ENCODE measurements at places on chromosomes 6 and 20.
A peak's percentile ranks its signal among the peaks of the same experiment; 100 is the strongest.

DNA sequence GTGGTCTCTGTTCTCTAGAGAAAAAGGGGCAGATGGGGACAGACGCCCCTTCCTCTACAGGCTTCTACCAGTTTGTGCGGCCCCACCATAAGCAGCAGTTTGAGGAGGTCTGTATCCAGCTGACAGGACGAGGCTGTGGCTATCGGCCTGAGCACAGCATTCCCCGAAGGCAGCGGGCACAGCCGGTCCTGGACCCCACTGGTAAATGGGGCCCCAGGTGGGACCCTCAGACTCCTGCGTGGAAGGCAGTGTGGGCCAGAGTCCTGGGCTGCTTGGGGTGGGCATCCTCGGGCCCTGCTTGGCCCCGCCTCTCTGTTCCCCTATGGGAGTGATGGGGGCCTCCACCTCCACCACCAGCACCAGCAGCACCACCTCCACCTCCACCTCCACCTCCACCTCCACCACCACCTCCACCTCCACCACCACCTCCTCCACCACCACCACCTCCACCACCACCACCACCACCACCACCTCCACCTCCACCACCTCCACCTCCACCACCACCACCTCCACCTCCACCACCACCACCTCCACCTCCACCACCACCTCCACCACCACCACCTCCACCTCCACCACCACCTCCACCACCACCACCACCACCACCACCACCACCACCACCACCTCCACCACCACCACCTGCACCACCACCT, 3.2 kb upstream of the TNFRSF6B start:
- no peak for DNase-seq

DNA sequence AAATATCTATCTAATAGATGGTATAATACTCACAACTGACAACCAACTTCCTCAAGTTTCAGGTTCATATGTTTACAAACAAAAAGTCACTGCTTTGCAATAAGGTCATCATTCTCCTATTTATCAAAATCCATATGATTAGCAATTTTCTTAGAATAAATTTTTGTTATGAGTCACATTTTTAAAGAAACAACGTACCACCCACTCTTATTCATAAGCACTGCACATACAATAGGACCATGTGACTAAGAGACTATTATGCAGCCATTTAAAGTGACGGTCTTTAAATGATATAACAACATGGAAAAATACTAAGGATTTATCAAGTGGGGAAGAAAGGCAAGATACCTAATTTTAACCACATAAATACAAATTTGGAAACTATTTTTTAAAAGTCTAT, 40.0 kb downstream of the REPS1 start:
- no peak for DNase-seq

GRCh38 chr6:73610444-73611275, 43.1 kb downstream of the SLC17A5 start:
- no peak for DNase-seq

DNA sequence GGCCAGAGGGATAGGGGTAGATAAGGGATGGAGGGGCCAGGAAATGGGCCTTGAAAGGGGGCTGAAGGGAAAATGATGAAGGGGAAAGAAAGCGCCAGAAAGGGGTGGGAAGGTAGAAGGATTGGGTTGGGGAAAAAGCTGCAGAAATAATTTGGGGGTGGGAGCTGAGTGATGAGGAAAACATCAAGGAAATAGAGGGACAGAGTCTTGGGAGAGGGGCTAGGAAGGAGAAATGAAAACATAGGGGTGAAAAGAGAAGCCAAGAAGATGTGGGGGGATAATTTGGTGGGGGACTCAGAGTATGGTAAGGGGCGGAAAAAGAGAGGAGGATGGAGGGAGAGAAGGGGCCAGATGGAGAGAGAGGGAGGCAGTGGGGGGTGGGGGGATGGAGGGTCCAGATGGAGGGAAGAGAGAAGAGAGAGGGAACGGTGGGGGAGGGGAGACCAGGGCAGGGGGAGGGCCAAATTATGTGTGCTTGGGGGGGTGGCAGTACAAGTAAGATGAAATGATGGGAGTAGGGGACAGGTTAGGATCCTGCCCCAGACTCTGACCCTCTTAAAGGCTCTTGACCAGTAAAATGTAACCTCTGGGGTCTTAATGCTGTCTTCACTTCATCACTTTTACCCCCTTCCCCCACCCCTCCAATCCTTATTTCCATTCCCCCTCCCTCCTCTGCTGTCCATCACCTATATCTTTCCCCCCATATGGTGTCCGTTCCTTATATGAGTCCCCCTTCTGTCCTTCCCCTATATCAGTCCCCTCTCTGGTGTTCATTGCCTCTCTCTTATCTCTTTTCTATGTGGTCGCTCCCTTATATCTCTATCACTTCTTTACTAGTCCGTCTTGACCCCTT, 852 bp downstream of the SYNGAP1 start:
- DNase-seq, result no peak

- no peak for DNase-seq
Observed at GRCh38 chr6:53250176-53251032, 98.3 kb downstream of the ELOVL5 start.

DNA sequence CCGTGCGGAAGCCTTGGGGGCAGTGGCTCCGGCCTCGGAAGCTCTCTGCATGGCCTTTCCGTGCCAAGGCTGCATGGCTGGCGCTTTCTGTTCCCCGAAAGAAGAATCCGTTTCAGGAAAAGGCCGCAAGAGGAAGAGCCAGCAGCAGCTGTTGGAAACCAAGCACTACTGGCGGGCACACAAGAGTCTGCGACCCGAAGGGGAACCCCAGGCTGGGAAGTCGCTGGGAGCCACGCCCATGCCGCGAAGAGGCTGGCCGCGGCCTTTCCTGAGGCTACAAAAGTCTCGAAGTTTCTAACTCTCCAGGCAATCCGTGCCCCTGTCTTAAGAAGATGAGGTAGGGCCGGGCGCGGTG, at the start of gene CGAS:
CGAS (minus strand) TSS at position 191 of the 355 bp plus-strand sequence; CDS start at position 75, 116 bp downstream.
- peak; percentile 53 for DNase-seq

DNA sequence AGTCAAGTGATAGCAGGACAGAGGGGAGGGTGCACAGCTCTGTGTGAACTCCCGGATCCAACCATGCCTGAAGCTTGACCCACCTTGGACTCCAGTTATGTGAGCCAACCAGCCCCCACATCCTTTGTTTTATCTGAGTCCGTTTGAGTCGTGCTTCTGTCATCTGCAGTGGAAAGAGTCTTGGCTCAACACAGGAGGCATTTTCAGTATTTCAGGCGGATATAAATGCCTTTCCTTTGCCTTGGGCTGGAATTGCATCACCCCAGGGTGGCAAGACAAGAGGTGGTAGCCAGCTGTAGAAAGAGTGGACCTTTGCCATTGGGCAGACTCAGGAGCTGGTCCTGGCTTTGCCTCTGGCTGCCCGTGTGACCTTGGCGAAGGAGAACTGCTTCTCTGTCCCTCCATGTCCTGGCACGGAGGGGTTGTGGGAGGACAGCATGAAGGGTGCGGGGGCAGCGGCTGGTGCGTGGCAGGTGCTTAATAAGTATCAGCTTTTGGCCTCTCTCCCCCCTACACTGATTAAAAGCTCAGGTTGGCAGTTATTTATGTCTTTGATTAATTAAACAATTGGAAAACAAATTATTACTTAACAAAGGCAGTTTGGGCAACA, 42.6 kb upstream of the APCDD1L start:
- DNase-seq, result no peak

- no peak for DNase-seq
Observed at GRCh38 chr6:144769142-144769541, 484.0 kb downstream of the UTRN start.

GRCh38 chr6:150343434-150343833, 25.4 kb upstream of the IYD start:
- no peak for DNase-seq

GRCh38 chr6:54716877-54717276, 129.7 kb upstream of the FAM83B start:
- DNase-seq, result no peak

DNA sequence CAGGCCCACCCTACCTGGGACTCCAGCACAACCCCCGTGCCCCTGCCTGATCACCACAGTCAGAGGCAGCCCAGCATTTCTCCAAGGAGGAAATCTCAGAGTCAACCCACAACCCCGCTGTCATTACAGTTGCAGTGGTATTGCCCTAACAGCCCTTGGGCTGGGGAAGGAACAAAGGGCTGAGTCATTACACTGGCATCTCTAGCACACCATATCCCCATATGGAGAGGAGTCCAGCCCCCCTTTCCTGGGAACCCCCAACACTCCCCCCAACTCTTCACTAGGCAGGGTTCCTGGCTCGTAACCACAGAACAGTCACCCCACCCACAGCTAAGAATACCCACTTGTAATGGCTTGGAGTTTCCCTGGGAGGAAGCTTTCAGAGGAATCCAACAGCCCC, 149.4 kb upstream of the OGFRL1 start:
- DNase-seq, result no peak

DNA sequence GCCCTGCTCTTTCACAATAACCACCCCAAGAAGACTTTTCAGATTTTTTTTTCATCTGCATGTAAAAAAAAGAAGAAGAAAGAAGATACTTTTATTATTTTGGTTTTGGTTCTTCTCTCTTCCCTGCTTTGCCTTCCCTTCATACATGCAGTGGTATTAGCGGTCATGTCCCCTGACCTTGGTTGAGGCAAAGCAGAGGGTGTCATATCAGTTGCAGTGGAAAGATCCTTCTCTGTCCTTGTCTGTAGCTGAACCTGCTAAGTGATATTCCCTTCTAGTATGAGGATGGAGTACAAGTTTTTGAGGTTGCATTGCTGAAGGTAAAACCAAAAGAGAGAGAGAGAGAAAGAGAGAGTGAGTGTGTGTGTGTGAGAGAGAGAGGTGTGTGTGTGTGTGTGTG, 345.7 kb downstream of the UTRN start:
- DNase-seq, result no peak

- no peak for DNase-seq
Observed at GRCh38 chr6:31076611-31077010, 35.8 kb downstream of the C6orf15 start.

GRCh38 chr6:151536188-151536479, 42.3 kb downstream of the CCDC170 start:
- DNase-seq, result no peak

- DNase-seq, result no peak
Observed at GRCh38 chr6:137647762-137648447, 153.7 kb upstream of the OLIG3 start.

GRCh38 chr6:149094934-149095351, 222.6 kb upstream of the TAB2 start:
- no peak for DNase-seq

DNA sequence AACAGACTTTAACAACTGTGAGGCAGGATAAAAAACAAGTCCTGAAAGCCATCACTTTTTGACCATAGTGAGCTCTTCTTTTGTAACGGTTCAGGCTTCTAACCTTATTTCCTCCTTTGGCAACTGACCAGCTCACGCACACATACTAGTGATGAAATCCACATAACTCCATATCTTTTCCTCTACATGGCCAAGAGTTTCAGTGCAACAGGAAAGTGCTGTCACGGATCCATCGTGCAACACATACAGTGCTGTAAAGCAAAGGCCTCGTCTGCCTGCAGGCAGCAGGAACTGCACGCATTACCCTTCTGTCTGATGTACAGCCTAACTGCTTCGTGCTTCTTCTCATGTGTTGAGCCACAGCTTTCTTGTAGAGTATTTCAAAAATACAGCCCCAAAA, 108.5 kb downstream of the EPM2A start:
- DNase-seq, result no peak

GRCh38 chr6:107784669-107785068, 39.4 kb downstream of the SCML4 start:
- no peak for DNase-seq

GRCh38 chr6:52522151-52522626, 54.7 kb downstream of the TRAM2 start:
- no peak for DNase-seq

- no peak for DNase-seq
Observed at GRCh38 chr20:10536531-10536930, 101.4 kb downstream of the SLX4IP start.

GRCh38 chr6:27575594-27576361, 102.9 kb upstream of the ZNF184 start:
- DNase-seq, result no peak

DNA sequence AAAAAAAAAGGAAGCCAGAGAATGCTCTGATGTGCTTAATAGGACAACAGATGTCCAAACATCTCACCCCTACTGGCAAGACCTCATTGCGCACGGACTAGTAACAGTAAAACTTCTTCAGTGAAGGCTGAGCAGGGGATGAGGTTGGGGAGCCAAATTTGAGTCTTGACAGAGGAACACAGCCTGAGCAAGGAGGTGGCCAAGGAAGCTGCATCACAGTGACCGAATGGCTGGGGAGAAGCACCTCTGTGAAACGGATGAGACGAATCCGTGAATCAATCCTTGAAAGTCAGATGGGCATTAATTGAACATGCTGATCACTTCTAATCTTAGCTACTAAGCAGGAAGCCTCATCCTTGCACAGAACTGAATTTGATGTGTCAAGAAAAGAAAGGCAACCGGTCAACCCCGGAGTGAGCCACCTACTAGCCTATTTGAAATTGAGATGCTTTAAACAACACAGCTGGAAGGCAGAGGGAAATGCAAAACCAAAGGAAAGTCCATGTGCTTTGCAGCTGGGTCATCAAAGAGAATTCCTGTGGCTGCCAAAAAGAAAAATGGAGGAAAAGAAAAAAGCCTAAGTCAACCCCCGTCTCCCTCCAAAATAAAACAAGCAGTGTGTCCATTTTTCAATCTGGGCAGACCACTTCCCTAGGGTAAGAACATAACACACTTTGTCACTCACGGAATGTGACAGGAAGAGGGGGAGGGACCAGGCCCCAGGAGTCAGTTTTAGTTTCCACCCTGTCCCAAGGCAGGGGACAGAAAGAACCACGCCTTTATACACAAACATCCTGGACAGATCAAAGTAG, 29.5 kb downstream of the PXDC1 start:
- DNase-seq, result no peak

DNA sequence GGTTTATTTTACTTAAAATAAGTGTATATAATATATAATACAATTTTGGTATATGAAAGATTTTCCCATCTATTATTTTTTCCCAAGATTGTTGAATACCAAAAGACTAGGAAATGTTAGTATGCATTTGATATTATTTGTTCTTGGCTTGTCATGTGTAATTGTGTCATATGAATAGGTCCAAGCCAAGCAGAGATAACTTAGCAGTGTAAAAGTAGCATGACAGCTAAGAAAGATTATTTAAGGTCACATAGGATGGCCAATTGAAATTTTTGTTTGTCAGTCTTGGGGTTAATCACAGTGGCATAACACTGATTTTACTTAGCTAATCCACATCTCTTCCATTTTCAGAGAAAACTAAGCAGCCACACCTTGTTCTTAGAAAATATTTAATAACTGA, 38.8 kb upstream of the RSPO3 start:
- DNase-seq, result no peak

GRCh38 chr20:3204124-3204794, at the start of gene DDRGK1:
Gene DDRGK1, minus strand, starts transcription at chr20:3204682. Its CDS starts 55 bp downstream, at chr20:3204627.
- peak; percentile 83 for DNase-seq

DNA sequence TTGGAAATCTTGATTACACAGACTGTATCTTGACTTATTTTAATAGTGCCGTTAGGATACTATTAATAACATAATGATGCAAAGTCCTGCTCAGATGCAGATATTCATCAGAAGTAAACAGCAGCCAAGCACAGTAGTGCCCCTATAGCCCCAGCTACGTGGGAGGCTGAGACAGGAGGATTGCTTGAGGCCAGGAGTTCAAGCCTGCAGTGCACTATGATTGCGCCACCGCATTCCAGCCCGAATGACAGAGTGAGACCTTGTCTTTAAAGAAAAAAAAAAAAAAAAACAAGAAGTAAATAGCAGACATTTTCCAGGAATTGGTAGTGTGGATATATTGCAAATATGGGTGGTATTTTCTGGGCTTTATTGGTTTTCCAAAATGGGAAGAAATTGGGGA, 61.8 kb downstream of the TULP4 start:
- DNase-seq, result no peak
